ENCODE measurements at places on chromosomes 16 and 17.

GRCh38 chr16:68448360-68448970 is at the start of gene SMPD3:
SMPD3 (minus strand) TSS chr16:68448508; CDS start chr16:68372181, 76,327 bp downstream.
- peak; percentile 86 for DNase-seq

DNA sequence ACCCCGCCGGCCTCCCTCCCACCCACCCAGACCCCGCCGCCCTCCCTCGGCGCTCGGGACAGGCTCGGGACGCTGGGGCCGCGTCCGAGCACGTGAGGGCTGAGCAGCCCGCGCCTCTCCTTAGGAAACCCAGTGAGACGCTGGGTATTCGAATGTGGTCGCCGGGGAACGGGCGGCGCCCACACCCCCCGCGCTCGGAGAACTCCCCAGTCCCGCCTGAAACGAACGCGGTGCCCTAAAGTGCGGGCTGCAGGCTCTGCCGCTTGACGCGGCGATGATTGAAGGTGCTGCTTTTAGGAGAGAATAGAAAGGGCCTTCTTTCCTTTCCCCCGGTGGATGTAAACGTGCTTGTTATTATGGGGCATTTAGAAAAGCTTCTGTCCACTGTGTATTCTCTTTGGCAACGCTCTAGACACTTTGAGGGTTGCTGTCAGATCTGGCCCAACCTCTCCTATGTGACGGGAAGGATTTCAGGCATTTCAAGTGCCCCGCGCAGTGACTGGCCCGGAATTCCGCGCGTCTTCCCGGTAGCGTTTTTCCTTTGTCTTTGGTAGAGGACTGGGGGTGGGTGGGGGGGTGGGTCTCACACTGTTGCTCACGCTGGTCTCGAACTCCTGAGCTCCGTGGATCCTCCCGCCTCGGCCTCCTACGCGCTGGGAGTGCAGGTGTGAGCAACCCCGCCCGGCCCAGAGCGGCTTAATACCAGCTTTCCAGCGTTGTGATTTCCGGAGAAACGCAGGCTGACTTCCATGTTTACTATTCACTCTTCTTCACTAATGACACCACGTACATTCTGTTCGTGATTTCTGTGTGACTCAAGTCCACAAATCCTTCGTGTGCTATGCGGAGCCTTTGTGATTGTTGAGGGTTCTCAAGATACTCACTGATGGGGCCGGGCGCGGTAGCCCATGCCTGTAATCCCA is 21.8 kb upstream of the FOXK2 start:
- no peak for DNase-seq

DNA sequence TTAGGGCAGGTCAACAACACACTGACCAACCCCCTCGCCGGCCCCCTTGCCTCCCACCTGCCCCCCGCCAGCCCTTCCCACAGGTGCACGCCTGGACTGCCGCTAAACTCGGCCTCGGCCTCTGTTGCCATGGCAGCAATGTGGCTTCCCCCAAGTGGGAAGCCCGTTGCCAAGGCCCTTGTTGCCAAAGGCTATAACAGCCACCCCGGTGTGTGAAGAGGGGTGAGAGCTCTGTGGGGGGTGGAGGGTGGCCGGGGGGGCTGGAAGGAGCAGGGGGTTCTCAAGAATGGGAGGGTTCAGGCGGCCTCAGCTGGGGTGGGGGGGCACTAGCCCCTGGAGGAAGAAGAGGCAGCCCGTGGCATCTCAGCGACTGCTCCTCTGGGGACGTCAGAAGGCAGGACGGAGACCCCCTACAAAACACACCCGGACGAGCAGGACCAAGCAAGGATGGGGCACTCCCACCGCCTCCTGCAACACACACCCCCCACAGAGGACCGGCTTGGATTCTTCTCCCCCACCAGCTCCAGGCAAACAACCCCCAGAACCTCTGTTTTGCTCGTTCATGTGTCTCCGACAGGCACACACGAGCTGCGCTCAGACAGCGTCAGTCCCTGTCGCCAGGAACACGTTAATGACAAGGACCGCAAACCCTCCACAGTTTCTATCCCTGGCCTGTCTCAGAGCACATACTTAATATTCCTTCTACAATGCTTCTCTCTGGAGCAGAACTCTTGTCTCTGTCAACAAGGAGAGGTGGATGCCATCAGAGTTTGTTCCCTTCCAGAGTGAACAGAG is 55.7 kb downstream of the ABR start:
- DNase-seq = no peak

GRCh38 chr16:66650707-66651473 is 45.7 kb downstream of the CMTM4 start:
- DNase-seq = no peak

GRCh38 chr16:69107316-69107962 is 2.0 kb downstream of the HAS3 start:
- no peak for DNase-seq

- no peak for DNase-seq
Measured at GRCh38 chr17:50076591-50077235, 18.4 kb upstream of the PDK2 start.

DNA sequence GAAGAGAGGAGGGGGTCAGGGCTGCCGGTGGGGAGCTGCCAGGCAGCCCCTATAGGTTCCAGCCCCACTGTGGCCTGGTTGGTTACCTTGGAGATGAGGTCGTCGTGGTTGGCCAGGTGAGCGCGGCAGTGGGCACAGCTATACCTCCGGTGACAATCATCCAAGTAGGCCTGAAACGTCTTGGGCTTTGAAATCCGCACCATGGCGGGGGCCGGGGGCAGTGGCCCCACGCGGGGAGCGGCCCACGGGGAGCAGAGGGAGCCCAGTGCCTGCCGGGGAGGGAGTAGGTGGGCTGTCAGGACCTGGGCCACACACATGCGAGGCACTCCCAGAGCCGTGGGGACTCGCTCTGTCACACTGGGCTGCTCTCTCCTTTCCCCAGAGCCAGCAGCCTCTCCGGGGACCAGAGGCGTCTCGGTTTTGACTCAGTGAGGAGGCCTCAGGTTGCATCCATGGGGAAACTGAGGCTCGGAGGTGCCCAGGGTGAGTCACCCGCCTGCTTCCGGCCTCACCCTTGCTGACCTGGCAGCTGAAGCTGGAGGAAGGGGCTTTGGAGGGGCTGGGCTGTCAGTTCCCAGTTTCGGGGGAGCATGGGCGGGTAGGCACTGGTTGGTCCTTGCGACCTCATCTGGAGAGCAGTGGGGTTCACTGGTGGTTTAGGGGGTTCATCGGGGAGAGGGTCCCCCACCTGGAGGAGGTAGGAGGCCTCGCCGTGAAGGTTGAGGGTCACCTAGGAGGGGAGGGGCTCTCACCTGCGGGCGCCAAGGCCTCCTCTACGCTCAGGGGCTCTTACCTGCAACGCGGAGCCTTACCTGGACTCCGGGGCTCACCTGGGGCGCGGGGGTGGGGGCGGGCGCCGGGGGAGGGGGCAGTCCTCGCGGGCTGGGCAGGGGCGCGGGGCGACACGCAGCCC is 591 bp downstream of the YPEL3 start:
- DNase-seq = no peak

DNA sequence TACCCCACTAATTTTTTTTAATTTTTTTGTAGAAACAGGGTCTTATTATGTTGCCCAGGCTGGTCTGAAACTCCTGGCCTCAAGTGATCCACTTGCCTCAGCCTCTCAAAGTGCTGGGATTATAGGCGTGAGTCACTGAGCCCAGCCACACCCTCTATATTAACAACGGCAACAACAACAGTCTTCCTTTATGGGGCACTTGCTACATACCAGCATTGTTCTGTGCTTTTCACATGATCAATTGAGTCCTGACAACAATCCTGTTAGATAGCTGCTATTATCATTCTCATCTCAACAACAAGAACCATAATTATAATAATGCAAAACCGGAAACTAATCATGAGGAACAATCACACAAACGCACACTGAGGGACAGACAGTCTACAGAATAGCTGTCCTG is 12.6 kb upstream of the ARL5C start:
- DNase-seq = no peak

DNA sequence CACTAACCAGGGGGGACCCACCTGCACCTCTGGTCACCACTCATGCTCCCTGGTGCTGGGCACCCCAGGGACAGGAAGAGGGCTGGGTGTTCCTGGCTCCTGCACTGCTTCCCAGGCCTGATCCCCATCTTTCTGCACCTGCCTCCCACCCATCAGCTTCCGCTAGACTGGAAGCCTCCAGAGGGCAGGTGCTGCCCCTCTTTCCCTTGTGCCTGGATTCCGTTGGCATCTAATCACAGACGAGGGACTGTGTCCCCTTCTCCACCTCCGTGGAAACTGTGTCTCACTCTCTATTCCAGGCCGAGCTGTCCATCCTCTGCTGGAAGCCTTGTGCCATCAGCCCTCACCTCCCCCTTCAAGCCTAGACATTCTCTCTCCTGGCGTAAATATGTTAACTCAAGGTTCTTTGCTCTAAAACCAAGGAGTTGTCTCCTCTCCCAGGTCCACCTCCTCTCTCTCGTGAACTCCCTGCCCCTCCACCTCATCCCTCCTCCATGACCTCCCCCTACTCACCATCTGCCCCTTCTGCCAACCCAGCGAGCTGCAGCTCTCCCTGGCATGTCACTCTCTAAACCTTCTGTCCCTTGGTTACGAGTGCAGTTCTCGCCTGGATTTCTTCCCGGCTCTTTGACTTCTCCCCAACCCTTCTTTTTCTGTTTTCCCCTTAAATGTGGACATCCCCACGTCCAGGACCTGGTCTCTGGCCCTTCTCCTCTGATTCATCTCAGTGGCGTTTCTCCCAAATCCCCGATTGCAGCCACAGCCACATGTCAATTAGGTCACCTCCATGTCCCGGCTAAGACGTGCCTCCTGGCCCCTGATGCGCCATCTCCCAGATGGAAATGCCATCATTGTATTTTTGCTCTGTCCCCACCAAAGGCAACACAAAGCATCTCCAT is 107.7 kb downstream of the SEC14L1 start:
- DNase-seq = no peak

GRCh38 chr17:71176331-71176730 is 944.5 kb upstream of the SOX9 start:
- no peak for DNase-seq

DNA sequence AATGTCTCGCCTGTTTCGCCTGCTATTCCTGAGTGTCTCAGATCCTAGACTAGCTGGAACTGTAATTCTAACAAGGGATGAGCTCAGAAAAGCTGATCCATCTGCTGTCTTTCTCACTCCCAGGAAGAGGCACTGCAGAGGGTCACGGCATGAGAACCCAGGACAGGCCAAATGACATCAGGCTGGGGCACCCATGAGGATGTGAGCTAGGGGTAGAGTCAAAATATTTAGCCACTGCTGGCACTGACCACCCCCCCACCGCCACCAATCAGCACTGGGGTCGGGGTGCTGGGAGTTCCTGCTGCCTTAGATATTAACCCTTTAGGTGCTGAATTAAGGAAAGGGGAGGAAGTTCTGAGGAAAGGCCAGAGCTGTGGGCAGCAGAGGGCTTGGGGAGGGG is 112.4 kb downstream of the IRX3 start:
- DNase-seq = no peak

DNA sequence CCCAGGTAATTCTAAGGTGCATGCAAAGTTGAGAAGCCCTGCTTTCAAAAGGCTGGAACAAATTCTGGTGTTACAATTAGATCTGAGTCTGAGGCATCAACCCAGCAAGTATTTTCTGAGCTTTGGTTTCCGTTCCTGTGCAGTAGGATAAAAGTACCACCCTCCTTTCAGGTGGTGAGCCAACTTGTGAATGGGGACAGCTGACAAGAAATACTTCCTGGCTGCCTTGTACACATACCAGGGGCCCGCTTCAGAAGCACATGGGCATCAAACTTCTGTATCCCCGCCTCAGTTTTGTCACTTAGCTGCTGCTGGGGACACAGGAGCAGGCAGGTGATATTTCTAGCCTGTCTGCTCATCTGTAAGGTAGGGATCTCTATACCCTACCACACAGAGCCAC is 252.2 kb downstream of the CPPED1 start:
- no peak for DNase-seq

- no peak for DNase-seq
Measured at GRCh38 chr16:3983081-3983520, 102.6 kb upstream of the CREBBP start.

GRCh38 chr17:5434984-5435383 is 4.0 kb downstream of the C1QBP start:
- DNase-seq = no peak

All from cortex of kidney (tissue), 1 donor.